ENCODE measurements at places on chromosomes 12 and 14.

DNA sequence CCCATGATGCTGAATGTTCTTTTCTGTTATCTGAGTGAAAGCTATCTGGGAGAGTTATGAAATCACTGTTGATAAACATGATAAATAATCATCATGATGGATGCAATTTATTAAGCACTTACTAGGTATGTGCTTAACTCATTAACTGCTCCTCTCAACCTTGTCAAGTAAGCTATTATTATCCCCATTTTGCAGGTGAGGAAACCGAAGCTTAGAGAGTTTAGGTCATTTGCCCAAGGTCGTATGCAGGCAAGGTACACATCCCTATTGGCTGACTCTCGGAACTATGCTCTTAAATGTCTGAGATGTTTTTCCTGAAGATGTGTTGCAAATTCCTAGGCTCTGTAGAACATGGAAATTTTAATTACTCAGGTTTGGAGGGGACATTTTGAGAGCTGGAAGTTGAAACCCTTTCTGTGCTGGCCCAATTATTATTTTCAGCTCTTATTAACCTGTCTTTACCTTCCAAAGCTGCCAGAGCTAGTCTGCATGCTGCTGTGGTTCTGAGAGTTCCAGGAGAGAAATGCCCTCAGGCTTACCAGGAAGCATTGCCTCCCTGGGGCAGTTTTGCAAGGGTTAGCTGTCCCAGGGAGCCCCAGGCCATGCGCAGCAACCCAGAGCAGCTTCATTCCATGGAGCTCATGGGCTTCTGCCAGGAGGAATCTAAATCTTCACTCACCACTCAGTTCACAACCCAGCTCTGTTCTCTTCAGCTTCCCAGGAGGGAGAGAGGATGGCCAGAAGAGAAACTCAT lies 55.6 kb upstream of the OAS1 start:
- DNase-seq, result no peak

- DNase-seq, result no peak
Measured at GRCh38 chr14:61861320-61861865, 99.2 kb downstream of the SNAPC1 start.

DNA sequence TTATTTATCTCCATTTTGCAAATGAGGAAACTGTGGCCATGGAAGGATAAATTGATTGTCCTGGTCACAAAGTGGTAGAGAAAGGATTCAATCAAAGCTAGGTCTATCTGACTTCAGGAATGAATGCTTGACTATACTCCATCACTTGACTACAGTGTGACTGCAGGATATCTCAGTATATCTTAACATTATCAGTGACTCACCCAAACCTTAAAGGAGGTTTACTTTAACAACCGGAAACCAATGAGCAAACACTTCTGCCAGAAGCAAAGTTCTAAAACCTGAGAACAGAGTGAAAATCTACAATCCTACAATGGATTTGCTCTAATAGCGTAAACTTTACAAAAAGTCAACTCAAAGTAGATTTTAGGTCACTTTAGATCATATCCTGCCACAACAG lies 277.0 kb downstream of the CEP128 start:
- no peak for DNase-seq

DNA sequence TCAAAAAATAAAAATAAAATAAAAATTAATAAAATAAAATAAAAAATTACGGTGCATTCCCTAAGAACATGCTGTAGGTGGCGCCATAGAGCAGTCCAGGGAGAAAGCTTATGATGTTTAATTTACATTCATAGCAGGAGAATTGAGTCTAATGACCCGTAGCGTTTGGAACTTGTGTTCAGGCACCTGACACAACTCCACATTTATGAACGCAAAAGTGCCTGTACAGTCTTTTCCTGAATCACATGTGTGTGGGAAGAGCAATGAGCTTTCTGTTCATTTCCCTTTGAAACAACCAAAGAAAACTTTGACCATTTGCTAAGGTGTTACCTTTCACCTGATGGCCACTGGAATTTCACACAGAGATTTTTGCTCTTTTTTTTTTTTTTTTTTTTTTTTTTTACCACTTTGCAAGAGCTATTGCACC lies 60.6 kb upstream of the KCNA1 start:
- no peak for DNase-seq

DNA sequence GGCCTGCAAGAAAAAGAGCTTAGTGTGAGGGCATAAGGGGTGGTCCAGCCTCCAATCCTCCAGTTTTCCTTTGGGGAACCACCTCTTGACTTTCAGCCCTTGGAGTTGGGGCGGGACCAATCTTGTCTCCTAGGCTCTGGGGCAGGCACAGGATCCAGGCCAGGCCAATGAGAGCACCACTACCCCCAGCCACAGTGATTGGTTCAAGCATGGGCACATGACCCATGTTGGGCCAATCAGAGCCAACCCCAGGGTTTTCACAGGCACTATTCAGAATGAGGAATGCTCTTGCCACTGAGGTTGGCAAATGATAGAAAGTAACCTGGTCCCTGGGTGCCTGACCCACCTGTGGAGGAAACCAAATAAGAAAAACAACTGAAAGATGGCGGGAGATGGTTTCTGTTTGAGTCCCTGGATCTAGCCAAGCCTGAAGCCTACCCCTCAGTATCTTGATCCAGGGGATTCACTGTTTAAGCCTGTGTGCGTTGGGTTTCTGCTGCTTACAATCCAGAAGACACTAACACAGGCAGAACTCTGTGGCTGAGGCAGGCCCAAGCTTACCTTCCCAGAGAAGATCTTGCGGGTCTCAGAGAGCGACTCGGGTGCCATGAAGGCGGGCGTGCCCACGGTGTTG lies 42.9 kb downstream of the P2RX4 start:
- DNase-seq, result no peak

DNA sequence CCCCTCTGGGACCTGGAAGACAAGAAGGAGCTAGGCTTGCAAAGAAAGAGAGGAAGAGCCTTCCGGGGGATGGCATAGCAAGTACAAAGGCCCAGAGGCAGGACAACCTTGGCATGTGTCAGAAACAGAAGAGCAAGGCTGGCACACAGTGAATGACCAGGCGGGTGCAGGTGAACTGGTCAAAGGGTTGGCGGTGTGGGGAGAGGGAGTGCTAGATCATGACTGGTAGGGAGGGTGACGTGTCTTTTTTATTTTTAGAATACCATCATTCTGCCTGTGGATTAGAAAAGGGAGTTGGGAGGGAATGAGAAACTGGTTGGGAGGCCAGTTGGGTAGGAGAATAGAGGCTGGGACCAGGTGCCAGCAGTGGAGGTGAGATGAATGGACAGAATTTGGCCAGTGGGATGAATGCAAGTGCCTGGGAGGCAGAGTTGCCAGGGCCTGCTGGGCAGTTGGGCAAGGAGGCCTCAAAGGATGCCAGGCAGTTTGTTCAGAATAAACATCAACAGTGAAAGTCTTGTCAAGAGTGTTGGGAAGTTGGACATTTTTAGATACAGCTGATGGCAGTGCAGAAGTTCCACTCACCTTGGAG lies 168.3 kb downstream of the CACNA1C start:
- DNase-seq, result no peak

- no peak for DNase-seq
Measured at GRCh38 chr14:23866269-23866668, 87.3 kb upstream of the DHRS4 start.

DNA sequence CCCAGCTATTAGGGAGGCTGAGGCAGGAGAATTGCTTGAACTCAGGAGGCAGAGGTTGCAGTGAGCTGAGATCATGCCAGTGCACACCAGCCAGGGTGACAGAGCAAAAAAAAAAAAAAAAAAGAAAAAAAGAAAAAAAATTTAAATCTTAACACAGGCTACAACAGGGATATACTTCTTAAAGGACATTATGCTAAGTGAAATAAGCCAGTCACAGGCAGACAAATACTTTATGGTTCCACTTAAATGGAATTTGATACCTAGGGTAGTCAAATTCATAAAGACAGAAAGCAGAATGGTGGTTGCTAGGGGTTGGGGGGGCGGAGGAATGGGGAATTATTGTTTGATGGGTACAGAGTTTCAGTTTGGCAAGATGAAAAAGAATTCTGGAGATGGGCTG lies 14.8 kb upstream of the PPTC7 start:
- DNase-seq, result no peak

- no peak for DNase-seq
Measured at GRCh38 chr14:68233101-68233784, 413.7 kb downstream of the RAD51B start.

- no peak for DNase-seq
Measured at GRCh38 chr14:64965356-64966000, 6.7 kb downstream of the RAB15 start.

- DNase-seq, result no peak
Measured at GRCh38 chr14:32150392-32150791, 51.5 kb upstream of the RNU6-7 start.
